Activated gamma-delta T cell treated with anti-CD3 and anti-CD28 coated beads, Interleukin-2, amount 50 U/mL, for 16 hours (primary cell): ENCODE measurements at places on chromosomes 2 and 18.

DNA sequence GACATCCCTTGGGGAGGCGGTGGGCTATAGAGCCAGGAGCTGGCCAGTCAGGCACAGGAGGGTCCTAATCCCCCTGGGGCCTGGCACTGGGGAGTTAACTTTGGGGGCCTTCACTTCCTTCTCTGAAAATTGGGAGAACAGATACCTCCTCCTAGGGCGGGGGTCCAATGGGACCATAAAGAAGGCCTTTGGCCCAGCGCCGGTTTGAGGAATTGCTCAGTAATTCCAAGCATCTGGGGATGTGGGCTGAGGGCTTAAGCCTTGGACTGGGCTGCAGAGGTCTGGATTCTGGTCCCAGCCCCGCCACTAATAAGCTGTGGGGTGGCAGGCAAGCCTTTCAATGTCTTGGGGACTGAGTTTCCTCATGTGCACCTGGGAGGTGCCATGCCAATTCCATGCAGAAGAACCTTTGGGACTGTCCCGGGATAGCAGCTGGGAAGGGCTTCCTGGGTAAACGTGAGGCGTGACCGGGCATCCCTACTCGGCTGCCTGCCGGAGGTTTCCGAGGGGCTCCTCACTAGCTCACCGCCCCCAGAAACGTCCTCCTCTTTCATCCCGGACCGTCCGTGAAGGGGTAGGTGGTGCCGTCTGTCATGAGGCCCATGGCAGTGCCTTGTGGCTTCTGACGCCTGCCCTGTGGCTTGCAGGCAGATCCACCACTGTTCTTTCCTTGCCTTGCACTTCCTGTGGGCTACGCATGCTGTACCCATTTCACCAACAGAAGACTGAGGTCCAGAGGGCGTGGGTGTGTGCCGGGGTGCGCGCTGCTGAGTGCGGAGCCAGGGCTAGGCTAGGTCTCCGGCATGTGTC is 67.4 kb upstream of the HPCAL1 start:
- DNase-seq: no peak

GRCh38 chr2:155368934-155369333 is 670.4 kb downstream of the KCNJ3 start:
- no peak for DNase-seq

- no peak for DNase-seq
Measured at GRCh38 chr2:190596993-190597392, 51.9 kb upstream of the NAB1 start.

GRCh38 chr2:116776556-116776955 is 1037.9 kb upstream of the DDX18 start:
- no peak for DNase-seq

DNA sequence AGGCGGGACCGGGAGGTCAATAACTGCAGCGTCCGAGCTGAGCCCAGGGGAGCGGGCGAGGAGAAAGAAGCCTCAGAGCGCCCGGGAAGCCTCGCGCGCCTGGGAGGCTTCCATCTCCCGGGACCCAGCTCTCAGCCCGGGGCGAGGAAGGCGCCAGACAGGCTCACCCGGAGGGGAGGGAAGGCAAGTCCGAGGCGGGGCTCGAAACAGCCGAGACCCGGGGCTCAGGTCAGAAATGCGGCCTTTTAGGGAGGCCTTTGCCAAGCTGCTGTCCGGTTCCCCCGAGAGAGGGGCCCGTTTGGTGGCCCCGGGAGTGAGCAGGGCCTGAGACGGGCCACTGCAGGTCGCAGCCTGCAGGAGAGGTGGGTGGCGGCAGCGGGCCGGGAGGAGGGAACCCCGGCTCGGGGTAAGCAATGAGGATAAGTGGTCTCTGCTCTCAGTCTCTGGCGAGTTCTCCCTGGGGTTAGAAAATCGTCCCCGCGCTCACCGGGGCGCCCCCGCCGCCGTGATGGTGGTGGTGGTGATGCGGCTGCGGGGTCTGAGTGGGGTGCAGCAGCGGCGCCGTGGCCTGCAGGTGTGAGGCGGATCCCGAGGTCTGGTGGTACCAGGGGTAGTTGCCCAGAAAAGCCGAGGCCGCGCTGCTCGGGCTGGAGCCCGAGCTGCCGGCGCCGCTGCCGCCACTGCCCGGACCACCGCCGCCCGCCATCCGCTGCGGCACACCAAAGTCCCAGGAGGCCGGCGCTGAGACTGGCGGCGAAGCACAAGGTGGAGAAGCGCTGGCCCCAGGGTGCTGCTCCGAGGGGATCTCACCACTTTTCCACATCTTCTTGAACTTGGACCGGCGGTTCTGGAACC is 2.4 kb downstream of the DLX2 start:
- no peak for DNase-seq

GRCh38 chr2:223465793-223466192 is 136.4 kb downstream of the SCG2 start:
- no peak for DNase-seq

GRCh38 chr2:5594249-5594695 is 97.9 kb upstream of the SOX11 start:
- no peak for DNase-seq

DNA sequence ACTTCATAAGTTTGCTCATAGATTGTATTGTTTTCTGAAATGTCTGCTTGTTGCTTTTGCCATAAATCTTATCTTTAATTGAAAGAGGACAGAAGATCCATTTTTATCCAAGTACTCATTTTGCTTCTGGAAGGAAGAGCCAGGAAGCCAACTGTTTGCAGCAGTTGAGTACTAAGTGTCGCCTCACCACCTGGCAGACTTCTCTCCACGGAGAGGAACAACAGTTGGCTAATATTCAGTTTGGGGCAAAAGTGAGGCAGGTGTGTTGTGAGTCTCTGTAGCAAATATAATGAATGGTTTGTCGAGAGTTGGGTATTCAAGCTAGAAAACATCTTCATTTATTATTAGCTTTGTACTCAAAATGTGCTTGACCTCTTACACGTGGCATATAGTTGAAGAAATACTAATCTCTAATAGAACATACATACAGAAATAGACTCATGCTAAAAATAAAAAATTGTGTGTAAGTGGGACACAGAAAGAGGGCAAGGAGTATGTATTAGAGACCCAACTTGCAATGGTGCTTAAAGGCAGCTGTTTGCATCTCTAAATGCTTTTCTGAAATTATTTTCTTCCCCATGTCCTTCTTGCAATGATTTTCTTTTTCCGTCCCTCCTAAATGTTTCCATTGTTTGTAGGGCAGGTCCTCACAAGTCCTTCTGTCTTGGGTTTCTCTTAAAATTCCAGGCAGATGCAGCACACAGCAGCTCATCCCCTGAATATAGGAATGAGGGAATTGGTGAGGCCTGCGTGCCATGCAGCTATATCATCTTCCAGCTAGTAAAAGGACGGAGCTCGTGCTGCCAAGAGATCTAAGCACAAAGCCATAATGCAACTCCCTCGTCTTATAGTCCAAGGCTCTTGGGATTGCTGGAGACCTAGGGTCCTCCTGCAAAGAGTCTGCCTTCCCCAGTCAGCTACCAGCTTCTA is 44.8 kb upstream of the MAP3K20 start:
- no peak for DNase-seq

DNA sequence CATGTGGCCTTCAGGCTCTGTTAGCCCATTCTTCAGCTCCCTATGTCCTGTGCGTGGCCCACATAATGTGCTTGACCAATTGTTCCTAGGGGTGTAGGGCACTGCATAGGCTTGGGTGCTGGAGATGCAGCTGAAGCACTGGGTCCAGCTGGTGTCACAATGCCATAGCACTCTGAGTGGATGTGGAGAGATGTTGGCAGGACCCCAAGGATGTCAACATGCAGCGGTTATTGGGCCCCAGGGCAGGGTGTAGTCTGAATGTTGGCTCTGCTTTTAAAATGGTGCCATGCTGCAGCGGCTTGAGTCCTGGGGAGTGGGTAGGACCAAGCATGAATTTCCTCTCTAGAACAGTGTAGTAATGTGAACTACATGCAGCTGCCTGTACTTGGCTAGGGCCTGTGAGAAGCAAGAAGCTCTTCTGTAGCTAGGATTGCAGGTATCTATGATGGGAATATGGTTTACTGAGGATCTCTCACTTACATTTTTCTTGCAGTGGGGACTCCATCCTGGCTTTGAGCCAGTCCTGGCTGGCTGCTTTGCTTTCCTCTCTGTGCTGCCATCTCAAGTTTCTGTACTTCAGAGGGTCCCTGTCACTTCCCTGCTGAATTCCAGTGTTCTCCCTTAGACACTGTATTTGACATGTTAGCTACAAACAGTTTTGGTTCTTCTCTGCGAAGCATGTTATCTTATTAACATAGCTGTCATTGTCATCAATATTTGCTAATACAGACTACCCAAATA is 148.4 kb downstream of the CSRNP3 start:
- DNase-seq: no peak

DNA sequence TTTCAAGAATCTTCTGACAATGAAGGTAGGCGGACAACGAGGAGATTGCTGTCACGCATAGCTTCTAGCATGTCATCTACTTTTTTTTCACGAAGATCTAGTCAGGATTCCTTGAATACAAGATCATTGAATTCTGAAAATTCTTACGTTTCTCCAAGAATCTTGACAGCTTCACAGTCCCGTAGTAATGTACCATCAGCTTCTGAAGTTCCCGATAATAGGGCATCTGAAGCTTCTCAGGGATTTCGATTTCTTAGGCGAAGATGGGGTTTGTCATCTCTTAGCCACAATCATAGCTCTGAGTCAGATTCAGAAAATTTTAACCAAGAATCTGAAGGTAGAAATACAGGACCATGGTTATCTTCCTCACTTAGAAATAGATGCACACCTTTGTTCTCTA is 35.8 kb downstream of the MARCHF7 start:
- no peak for DNase-seq

DNA sequence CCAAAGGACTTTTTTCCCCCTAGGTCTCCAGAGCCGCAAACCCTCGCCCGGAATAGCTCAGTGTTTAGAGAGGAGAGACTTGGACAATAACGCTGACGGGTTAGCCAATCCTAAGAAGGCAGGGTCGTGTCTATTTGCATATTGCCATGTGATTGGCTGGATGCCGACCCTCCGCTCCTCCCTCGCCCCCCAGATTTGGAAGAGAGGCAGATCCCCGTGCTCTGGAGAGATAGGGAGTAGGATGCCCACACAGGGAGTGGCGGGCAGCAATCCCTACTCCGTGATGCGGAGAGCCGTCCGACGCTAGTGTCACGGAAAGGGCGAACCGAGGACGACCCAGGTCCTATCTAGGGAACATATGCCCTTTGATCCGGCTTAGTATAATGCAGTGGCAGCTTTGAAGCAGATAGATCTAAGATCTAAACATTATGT is 1.4 kb downstream of the WNT6 start:
- no peak for DNase-seq

- DNase-seq: no peak
Measured at GRCh38 chr2:65491381-65491905, 59.0 kb upstream of the SPRED2 start.

- DNase-seq: no peak
Measured at GRCh38 chr2:56017784-56018183, 94.2 kb upstream of the EFEMP1 start.

GRCh38 chr2:11506611-11506969 is 27.3 kb upstream of the GREB1 start:
- DNase-seq: no peak

- no peak for DNase-seq
Measured at GRCh38 chr2:99832926-99833325, 309.5 kb downstream of the AFF3 start.
